ENCODE measurements at places on chromosomes 7 and 10. TPM values are rescaled to one million over a fixed set of nuclear protein-coding genes. Genes with fewer than 3 reads are reported as not detected.

DNA sequence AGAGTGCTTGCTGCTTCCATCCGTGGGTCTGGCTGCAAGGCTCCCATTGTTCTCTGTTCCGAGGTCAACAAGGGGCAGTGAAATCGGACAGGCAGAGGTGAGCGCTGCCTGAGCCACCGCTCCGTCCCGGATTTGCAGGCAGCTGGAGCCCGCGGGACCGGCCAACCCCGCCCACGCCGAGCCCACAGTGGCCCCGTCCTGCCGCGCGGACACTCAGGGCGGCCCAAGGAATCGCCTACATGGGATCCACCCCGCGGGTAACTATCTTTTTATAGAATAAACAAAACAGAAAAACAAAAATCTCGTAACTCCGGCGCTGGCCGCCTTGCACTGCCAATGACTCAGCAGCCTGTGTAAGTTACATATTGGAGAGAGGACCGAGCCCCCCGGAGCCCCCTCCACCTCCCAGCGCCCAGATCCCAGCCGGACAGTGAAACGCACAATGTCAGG, 1.9 kb downstream of the BNIP3 start:
- peak; percentile 51 for DNase-seq

DNA sequence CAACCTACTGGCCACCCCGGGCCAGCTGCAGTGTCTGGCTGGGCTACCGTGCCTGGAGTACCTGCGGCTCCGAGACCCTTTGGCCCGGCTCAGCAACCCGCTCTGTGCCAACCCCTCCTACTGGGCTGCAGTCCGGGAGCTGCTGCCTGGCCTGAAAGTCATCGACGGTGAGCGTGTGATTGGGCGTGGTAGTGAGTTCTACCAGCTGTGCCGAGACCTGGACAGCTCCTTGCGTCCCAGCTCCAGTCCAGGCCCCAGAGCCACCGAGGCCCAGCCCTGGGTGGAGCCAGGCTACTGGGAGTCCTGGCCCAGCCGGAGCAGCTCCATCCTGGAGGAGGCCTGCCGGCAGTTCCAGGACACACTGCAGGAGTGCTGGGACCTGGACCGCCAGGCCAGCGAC, 4.2 kb downstream of the RARRES2 start:
- DNase-seq: no peak

CYP26C1 gene
- not detected for total RNA-seq

LIPN gene
- 0.10 TPM for total RNA-seq

DNA sequence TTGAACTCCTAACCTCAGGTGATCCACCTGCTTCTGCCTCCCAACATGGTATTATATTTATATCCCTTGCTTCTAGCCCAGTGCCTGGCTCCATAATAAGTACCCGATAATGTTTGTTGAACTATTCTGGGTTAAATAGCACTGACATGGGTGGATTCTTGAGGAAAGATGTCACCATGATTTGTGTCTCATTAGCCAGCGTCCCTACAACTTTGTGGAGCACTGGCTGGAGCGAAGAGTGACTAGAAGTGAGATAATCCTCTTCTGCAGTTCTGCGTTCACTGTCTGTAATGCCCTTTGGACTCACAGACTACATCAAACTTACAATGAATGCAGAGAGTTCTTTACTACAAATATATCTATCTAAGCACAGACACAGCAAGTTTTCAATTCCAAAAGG, 16.9 kb upstream of the AKR1E2 start:
- no peak for DNase-seq

SEMA4G gene
- not detected for total RNA-seq

DNA sequence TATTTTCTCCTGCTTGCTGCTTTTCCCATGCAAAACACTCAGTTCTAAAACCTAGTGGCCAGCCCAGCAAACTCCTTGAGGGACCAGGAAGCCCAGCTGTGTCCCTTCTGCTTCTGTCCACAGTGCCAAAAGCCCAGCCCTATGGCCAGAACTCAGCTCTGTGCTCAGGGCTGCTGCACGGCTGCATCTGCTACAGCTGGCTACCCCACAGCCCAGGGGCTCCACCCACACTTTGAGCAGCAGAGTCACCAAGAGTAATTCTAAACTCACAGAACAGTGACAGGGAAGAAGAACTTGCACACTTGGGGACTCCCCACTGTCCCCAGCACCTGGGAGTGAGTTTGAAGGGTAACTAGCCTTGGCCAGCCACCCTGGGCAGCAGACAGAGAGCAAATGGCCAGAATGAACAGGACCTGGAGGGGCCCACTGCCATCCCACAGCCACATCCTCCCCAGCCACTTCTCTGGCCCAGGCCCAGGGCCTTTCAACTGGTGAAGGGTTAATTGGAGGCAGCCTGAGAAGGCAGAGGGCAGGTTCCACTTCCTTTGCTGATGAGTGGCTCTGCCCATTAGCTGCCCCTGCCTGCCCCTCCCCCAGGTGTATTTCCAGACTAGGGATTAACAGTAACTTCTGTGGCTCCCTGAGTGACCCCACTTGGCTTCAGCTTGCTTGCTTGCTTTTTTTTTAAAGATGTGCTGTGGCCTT, 28.1 kb upstream of the TRIM8 start:
- no peak for DNase-seq

APBB1IP gene
- not detected for total RNA-seq

DNA sequence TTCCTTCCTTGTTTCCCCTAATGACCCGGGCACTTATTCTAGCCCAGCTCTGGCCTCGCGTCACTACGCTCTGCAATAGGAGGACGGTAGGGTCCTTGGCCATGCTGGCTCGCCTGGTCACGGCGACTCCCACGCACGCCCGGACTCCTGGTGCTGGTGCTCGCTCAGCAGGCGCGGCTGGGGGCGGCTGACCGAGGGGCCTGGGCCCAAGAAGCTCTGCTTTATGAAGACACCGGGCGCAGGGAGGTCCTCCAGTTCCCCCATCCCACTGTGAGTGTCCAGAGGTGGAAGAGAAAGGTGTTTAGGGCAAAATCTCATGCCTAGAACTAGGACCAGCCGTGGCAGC, 54.2 kb upstream of the ZNF32 start:
- no peak for DNase-seq

DNA sequence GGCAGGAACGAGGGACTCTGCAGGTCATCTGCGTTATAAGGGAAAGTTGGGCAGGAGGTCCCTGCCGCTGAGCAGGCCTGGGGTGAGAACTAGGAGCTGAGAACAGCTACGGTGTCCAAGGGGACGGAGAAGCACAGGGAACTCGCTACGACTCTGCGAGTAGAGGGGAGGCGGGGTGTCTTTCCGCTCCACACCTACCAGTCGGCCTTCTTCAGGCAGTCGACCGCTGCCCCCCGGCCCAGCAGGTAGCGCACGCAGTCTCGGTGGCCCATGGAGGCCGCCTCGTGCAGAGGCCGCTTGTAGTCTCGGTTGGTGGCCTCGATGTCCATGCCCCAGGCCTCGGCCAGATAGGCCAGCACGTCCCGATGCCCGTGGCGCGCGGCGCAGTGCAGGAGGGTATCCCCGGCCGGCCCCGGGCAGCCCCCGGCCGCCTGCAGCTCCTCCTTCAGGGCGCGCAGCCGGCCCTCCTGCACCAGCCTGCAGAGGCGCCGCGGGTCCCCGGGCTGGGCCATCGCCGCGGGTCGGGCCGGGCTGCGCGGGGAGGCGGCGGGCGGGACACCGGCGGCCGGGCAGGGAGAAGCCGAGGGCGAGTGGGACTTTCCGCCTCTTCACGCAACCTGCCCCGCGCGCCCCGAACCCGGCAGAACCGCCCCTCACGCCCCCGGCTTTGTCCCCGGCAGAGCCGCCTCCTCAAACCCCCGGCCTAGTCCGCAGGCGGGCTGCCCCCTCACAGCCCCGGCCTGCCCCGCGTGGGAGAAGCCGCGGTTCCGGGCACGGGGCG, 660 bp downstream of the ANKRD16 start:
- peak; percentile 39 for DNase-seq

DNA sequence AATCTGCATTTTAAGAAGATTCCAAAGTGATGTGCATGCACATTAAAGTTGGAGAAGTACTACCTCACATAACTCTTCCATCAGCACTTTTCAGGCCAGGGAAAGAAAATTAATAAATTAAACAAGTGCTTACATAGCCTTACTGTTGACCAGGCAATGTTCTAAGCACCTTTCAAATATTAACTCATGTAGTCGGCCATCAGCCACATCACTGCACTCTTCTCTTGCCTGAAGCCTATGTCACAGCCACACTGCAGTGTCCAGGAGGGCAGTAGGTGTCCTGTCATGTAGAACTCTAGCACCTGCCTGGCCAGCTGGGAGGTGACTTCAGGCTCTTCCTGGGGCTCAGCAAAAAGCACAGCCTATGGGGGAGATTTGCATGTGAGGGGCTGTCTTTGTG, 71.5 kb downstream of the CDK1 start:
- DNase-seq: no peak

DNA sequence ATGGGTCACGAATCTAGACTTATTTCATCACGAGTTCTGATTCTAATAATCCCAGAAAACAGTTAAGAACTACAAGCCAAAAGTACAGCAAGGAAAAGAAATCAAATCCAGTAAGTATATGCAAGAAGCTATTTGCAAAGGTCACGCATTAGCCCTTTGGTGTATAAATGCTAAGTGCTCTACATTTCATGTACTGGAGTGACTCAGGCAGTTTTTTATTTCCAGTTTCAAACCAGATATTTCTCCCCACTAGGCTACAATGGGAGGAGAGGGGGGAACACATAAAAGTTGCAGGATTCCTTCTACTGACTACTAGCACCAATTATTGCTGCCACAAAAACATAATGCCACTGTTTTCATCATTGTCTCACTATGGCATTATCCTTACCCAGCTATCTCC, 148.0 kb downstream of the NRCAM start:
- DNase-seq: no peak

VWA2 gene
- total RNA-seq: not detected

NKX6-2 gene
- not detected for total RNA-seq

SUN1 gene
- 109 TPM for total RNA-seq

CRPPA gene
- 0.42 TPM for total RNA-seq

GRID2IP gene
- not detected for total RNA-seq

GRCh38 chr7:112422842-112423496, 27.3 kb upstream of the IFRD1 start:
- peak; percentile 93 for DNase-seq

GRCh38 chr7:107506674-107507339, 37.0 kb downstream of the GPR22 start:
- no peak for DNase-seq

DNA sequence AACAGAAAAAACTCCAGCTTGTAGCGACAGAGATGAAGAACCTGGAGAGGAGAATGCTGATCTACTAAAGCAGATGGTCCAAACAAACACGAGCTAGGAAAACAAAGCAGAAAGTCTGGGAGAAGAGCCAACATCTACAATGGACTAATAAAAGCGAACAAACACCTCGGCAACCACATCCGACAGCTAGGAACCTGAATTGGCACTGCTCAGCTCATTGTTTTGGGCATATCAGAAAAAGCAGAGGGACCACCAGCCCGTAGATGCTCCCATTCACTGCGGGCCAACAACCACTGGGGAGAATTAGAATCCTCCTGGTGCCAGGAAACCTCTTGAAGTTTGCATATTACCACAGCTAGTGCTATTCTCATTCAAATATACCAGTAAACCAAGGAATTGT, 204.7 kb downstream of the NXPH1 start:
- DNase-seq: no peak

- DNase-seq: no peak
These were observed 174.8 kb downstream of the FOXP2 start for GRCh38 chr7:114589436-114589835.

DNA sequence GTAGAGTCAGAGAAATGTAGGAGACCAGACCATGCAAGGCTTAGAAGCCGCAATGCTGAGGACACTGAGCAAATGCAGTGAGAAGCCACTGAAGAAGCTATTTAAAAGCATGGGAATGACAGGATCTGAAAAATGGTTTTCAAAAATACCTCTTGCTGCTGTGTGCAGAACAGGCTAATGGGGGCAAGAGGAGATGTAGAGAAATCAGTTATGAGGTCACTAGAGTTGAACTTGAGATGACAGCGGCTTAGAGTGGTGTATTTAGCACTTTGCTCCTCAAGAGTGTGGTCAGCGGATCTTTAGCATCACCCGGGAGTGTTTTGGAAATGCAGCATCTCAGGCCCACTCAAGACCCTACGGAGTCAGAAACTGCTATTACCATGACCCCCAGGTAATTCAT, 48.8 kb downstream of the KIAA1549 start:
- DNase-seq: no peak

ITGB8 gene
- 9.3 TPM for total RNA-seq

DNA sequence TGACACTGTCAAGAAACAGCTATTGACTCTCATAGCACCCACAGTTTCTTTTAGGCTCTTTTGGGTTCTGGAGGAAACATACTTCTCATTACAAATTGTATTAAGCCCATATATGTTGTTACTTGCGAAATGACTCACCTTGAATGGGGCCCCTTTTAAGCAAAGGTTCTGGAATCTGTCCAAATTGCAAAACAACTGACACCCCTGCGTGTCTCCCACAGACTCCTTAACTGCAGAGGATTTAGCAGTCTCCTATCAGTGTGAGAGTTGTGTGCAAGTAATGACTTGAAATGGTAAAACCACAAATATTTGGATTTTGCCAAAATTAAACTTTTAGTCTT, 192.3 kb downstream of the DNAJC1 start:
- DNase-seq: no peak

SLC13A1 gene
- not detected for total RNA-seq

TMEM176B gene
- 0.23 TPM for total RNA-seq

- DNase-seq: no peak
These were observed 84.2 kb upstream of the KCNMA1 start for GRCh38 chr10:77721815-77722214.

- DNase-seq: no peak
These were observed 2.3 kb upstream of the CNNM1 start for GRCh38 chr10:99326871-99327270.

GRCh38 chr10:114645706-114646105, 12.4 kb downstream of the ABLIM1 start:
- DNase-seq: no peak

ZNF22 gene
- 15.5 TPM for total RNA-seq

DNA sequence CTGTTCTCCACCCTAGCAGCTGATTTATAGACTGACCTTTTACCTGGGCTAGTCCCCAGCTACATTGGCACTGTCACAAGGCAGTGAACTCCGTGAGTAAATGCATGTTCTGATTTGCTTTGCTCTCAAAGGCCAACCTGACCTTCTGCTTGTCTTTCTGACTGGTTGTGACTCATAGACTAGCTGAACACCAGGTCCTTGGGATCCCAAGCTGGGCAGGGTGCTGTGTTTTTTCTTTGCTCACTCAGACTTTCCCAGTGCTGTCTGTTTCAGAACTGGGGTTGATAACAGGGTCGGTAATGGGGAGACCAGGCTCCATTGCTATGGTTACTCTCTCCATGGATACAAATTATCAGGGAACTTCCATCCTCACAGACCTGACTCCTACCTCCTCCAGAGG, 35.0 kb downstream of the EVX1 start:
- DNase-seq: peak; percentile 40

- no peak for DNase-seq
These were observed 29.5 kb downstream of the CDC123 start for GRCh38 chr10:12225444-12225843.

GRCh38 chr10:44201011-44201410, 183.9 kb downstream of the CXCL12 start:
- no peak for DNase-seq

MYOF gene
- total RNA-seq: 75.6 TPM

BBS9 gene
- total RNA-seq: 25.7 TPM

Measured in MG63 (cell line).